Activated naive CD8-positive, alpha-beta T cell treated with anti-CD3 and anti-CD28 coated beads, Interleukin-2, amount 10 ng/mL, durations not matched to agents 7 days and 5 days (primary cell): ENCODE measurements at places on chromosomes 7 and 10.

DNA sequence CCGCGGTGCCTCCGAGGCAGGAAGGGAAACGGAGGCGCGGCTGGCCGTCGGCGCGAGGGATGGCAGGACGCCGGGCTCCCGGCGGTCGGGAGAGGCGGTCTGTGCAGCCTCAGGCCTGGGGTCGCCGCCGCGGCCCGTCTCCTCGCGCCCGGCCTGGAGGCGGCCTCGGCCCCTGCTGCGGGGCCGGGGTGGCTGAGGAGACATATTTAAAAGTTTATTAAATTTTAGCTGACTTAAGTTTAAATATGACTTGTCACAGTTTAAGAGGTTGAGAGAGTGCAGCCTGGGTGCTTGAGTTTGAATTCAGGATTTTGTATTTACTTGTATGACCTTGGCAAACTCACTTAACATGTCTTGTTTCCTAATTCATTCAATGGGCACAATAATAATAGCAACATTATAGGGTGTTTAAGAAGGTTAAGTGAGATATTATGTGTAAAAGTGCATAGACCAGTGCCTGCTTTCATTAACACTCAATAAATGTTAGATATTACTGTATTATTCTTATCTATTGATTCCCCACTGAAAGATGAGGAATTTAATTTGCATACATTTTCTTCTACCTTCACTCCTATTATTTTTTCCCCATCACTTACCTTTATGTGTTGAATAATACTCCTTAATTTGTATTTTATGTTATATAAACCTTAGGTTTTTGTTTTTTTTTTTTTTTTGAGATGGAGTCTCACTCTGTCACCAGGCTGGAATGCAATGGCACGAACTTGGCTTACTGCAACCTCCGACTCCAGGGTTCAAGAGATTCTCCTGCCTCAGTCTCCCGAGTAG is 718 bp downstream of the DYNC2I1 start:
- no peak for DNase-seq

DNA sequence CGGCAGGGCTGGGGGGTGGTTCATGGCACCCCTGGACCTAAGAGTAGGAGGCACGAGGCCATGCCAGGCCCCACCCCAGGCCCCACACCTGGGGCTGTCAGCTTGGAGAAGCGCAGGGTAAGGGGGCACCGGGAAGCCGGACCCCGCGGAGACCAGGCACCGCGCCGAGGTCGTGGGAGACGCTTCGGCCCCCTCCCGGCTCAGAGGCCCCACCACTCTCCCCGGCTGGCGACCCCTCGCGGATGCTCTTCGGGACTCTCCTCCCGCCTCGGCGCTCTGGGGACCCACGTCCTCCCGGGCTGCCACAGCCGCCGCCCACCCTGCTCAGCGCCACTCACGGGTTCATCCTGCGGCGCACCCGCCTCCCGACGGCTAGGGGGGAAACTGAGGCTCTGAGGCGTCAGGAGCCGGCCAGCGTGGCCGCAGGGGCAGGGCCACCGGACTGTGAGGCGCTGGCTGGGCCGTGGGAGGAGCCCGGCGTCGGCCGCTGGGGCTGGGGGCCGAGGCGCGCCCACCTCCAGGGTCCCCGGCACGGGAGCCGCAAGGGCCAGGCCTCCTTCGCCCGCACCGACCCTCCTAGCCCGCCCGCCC is 25.9 kb downstream of the PDGFA start:
- DNase-seq: peak; percentile 7

GRCh38 chr10:28774051-28774995 is 97.0 kb downstream of the BAMBI start:
- DNase-seq: no peak

GRCh38 chr7:37309493-37309892 is 139.2 kb downstream of the ELMO1 start:
- DNase-seq: no peak

GRCh38 chr10:47078393-47079203 is 167.4 kb downstream of the PTPN20 start:
- no peak for DNase-seq

DNA sequence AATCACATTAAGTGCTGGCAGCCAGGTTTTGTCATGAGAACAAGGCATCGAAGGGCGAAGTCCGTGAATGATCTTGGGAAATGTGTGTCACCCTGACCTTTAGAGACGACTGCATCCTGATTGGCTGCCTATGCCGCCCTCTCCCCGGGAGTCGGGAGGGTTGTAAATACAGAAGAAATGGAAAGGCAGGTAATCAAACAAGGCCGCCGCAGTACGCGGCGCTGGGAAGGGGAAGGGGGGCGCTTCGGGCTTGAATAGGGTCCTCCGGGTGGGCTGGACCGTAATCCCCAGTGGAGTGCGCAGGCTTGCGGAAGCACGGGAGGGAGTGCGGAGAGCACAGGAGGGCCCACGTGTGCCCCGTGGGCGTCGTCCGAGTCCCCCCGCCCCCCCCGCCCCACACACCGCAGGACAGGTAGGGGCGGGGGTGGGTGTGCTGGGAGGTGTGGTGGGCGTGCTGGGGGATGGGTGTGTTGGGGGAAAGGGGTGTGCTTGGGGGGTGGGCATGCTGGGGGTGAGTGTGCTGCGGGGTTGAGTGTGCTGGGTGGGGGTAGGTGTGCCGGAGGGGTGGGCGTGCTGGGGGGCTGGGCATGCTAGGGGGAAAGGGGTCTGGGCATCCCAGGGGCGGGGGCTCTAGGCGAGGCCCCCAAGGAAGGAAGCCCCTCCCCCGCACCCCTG is 169.4 kb downstream of the ARHGAP12 start:
- DNase-seq: peak; percentile 46

GRCh38 chr7:94649450-94649849 is 6.5 kb downstream of the SGCE start:
- DNase-seq: no peak

GRCh38 chr7:142868986-142869415 is 14.1 kb downstream of the EPHB6 start:
- no peak for DNase-seq

DNA sequence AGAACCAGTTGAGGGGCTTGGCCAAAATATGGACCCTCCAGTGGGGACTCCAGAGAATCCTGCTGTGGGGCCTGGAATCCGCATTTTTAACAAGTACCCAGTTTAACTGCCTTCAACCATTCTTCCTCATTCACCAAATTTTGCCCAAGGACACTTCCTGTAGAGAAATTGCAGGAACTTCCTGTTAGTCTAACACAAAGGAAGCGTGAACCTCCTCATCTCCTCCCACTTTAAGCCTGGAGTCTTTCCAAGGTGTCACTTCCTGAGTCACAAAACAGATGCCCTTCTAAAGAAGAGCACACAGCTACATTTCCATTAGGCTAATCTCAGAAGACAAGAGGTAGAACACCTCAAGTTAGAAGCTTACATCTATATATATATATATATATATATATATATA is 188.4 kb downstream of the PPP1R17 start:
- no peak for DNase-seq
